ENCODE measurements at places on chromosomes 5 and 9.

DNA sequence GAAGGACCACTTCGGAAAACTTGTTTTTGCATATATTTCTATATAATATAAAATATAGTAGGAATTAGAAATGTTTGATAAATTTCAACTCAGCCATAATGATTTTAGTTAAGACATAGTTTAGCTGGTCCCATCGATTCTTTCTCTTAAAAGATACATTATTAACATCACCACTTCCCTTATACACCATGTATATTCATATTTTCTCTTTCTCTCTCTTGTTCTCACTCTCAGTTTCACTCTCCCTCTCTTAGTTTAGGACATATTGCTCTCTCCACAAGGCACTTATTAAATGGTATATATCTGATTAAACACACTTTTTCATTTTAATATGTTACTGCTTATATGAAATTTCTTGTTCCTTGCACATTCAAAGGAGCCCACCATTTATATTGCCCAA lies 90.1 kb upstream of the RASEF start:
- DNase-seq, result no peak

- DNase-seq, result no peak
Measured at GRCh38 chr5:178434851-178435250, 155.3 kb downstream of the COL23A1 start.

- no peak for DNase-seq
Measured at GRCh38 chr5:96822686-96823459, 15.1 kb upstream of the ERAP1 start.

- DNase-seq, result no peak
Measured at GRCh38 chr9:114348261-114348905, 18.7 kb downstream of the ORM2 start.

DNA sequence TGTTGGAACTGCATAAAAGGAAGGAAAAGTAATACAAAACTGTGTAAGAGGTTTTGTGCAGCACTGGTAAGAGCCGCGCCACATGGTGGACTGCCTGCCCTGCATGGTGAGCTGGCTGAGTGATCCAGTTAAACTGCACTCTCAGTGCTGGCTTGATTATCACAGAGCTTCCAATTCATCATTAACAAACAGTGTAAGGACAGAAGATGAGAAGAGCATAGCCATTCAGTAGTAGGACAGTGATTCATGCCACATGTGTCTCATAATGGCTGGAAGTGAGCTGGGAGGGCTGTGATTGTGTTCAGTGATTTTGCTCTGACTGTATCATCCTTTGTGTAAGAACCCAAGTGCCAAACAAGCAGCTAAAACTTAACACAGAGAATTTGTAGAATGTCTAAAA lies 14.1 kb downstream of the ASPN start:
- peak; percentile 32 for DNase-seq

DNA sequence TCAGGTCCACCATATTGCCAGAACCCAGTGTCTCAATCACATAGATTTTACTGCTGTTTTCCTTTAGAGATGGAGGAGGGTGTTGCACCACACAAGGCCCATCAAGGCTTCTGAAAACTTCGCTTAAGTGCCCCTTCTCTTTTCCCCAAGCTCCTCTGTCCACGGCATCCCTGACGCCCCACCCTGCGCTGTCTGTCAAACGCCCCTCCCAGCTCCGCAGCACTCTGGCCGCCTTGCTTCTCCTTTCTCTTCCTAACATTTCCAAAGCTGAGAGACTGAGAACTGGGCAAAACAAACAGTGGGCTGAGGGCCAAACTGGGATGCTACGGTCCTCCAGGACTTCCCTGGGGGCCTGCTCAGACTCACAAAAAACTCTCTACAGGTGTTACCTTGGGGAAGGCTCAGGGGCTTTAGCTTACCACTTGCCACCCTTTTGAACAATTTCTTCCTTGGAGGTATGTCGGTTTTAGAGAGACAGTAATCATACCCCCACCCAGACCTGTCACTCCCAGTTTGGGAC lies 28.3 kb upstream of the ERGIC1 start:
- DNase-seq, result no peak
